CD8-positive, alpha-beta memory T cell (primary cell): ENCODE measurements at places on chromosomes 2 and 18. TPM values are rescaled to one million over a fixed set of nuclear protein-coding genes. Genes with fewer than 3 reads are reported as not detected.

STAT4 gene
- total RNA-seq: 53.0 TPM

MYO3B gene
- 0.18 TPM for total RNA-seq

ARHGAP28 gene
- not detected for total RNA-seq

NDC80 gene
- 41.6 TPM for total RNA-seq

D2HGDH gene
- total RNA-seq: 22.9 TPM

FAM237A gene
- not detected for total RNA-seq

BUB1 gene
- total RNA-seq: 49.5 TPM

B3GNT7 gene
- total RNA-seq: 0.13 TPM

- no peaks in the 10 kb centered on the region for H3K36me3 ChIP-seq
- no peaks in the 10 kb centered on the region for H3K4me1 ChIP-seq
- H3K27ac ChIP-seq: no peak overlapping the region
- H3K27me3 ChIP-seq: no peaks in the 10 kb centered on the region
- no peak for DNase-seq
Measured at GRCh38 chr2:205484764-205485163, 197.5 kb upstream of the NRP2 start.

- H3K4me3 ChIP-seq: no peak overlapping the region
- no peak for DNase-seq
- H3K27me3 ChIP-seq: no peaks in the 10 kb centered on the region
Measured at GRCh38 chr2:30298302-30298701, 67.0 kb downstream of the LBH start.

DNA sequence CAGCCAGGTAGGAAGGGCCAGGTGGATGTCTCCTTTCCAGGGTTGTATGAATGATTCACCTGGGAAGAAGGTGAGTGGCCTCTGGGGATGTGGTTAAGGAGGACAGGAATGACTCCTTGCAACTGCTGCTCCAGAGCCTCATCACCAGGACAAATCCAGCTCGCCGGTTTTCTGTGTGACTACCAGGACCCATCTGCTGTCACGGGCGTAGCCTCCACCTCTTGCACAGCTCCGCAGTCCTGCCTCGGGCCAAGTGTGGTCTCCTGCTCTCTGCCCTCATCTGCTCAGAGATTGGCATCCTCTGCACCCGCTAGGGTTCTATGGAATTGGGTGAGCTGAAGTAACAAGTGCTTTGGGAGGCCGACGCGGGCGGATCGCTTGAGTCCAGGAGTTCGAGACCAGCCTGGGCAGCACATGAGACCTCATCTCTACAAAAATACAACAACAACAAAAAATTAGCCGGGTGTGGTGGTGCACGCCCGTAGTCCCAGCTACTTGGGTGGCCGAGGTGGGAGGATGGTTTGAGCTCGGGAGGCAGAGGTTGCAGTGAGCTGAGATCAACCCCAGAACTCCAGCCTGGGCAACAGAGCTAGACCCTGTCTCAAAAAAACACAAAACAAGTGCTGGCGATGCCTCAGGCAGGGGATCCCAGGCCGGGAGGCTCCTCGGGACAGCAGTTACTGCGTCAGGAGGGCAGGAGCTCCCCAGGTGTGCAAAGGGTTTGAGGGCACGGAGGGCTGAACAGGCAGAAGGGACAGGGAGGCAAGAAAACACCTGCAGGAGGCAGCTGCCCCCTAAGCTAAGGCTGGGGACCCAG is 831 bp upstream of the D2HGDH start:
- peaks cover 9% of the 10 kb centered on the region for H3K4me1 ChIP-seq
- H3K27me3 ChIP-seq: no peaks in the 10 kb centered on the region
- no peak for DNase-seq

GRCh38 chr2:105571445-105571987 is 172.7 kb upstream of the FHL2 start:
- no peaks in the 10 kb centered on the region for H3K36me3 ChIP-seq
- no peaks in the 10 kb centered on the region for H3K27me3 ChIP-seq
- peaks cover 3% of the 10 kb centered on the region for H3K4me1 ChIP-seq

DNA sequence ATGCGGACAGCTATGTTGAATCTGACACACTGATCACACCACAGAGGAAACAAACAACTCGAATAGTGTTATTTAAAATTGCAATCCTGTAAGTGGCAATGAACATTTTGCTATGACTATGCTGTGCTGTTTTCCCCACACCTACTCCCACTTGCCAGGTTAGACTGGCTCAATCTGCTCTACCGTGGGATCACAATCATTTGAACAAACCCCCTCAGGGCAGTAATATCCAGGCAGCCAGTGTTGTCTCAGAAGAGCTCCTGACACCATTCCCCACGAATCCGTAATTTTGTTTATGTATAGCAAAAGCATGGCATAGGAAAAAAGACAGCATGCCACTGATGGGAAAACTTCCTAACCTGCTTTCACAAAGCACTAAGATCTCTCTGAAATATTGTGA is 284.3 kb downstream of the ERBB4 start:
- DNase-seq: no peak
- no peak overlapping the region for H3K27ac ChIP-seq
- no peaks in the 10 kb centered on the region for H3K36me3 ChIP-seq
- no peaks in the 10 kb centered on the region for H3K27me3 ChIP-seq
- no peak overlapping the region for H3K4me3 ChIP-seq
- no peaks in the 10 kb centered on the region for H3K4me1 ChIP-seq

GRCh38 chr2:156574112-156574511 is 137.9 kb downstream of the GPD2 start:
- DNase-seq: no peak
- H3K27ac ChIP-seq: no peak overlapping the region
- no peak overlapping the region for H3K4me3 ChIP-seq
- no peaks in the 10 kb centered on the region for H3K4me1 ChIP-seq

DNA sequence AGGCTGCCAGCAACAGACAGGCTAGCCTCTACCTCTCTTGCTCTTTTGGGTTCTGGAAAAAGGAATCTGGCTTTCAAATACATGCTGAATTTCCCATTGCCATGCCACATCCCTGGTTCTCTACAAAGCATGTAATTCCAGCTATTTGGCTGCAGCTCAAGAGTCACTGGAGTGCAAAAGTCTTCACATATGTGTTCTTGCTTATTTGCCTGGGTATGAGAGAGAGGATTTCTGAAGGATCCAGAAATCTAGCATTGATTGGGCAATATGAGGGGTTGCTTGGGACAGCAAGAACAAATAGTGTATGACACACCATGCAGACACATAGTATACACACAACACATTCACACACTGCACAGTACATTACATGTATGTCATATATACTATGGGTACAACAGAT is 30.7 kb upstream of the LGALSL start:
- H3K27ac ChIP-seq: no peak overlapping the region
- H3K36me3 ChIP-seq: no peaks in the 10 kb centered on the region
- no peak overlapping the region for H3K4me3 ChIP-seq
- DNase-seq: no peak
- no peaks in the 10 kb centered on the region for H3K27me3 ChIP-seq

DNA sequence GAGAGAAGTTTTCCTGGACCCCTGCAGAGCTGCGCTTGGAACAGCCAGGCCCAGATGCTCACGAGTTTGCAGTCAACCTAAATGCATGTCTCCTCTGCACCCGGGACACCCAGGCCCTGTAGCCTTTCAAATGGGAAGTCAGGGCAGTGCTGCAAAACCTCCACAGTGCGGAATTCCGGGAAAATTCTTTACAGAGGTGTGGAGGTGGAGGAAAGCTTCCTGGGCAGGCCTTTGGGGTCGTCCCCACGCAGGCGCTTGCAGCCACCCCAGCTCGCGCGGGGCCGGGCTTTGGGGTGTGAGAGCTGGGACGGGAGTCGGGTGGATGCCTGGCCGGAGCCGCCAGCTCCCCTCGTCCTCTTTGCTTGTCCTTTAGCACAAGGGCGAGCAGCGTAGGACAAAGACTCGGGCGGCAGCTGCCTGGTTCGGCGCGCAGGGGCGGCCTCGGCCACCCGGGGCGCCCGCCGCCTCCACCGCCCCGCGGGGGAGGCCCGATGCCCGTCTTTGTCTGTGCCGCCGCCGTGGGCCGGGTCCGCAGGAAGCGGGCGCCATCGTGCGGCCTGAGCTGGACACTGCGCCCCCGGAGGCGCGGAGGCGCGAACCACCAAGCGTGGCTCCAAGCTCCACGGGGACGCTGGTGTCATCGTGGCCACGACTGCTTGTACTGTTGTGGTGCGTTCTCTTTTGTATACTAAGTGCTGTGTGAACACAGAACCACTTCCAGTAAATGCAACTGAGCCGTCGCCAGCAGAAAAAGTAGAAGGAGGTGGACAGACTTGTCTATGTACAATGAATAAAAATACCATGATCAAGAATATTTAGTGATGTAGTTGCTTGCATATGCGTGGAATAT is 28.2 kb upstream of the BCL11A start:
- no peaks in the 10 kb centered on the region for H3K36me3 ChIP-seq
- H3K27me3 ChIP-seq: peaks cover 14% of the 10 kb centered on the region
- H3K4me3 ChIP-seq: no peak overlapping the region
- no peaks in the 10 kb centered on the region for H3K4me1 ChIP-seq
- DNase-seq: peak; percentile 57

GRCh38 chr2:158134055-158134454 is 32.4 kb downstream of the UPP2 start:
- H3K4me1 ChIP-seq: no peaks in the 10 kb centered on the region
- H3K27ac ChIP-seq: no peak overlapping the region
- DNase-seq: no peak
- H3K36me3 ChIP-seq: no peaks in the 10 kb centered on the region
- no peak overlapping the region for H3K4me3 ChIP-seq
- H3K27me3 ChIP-seq: no peaks in the 10 kb centered on the region

DNA sequence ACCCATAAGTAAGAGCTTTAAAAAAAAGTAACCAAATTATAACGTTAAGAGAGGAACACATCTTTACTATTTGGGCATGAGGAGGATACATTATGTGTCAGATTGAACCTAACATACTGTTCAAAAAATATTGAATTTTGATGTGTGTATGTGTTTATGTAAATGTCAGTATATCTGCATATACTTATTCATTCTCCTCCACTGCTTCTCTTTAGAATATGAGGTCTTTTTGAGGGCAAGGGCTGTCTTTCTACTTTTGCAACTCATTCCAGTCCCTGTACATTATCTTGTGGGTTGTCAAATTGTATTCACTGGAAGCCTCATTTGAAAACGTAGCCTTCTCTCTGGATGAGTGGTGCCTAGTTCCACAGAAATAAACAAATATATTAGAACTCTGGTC is 509.4 kb upstream of the HNMT start:
- no peaks in the 10 kb centered on the region for H3K36me3 ChIP-seq
- no peak overlapping the region for H3K27ac ChIP-seq
- no peak for DNase-seq
- no peaks in the 10 kb centered on the region for H3K4me1 ChIP-seq

DNA sequence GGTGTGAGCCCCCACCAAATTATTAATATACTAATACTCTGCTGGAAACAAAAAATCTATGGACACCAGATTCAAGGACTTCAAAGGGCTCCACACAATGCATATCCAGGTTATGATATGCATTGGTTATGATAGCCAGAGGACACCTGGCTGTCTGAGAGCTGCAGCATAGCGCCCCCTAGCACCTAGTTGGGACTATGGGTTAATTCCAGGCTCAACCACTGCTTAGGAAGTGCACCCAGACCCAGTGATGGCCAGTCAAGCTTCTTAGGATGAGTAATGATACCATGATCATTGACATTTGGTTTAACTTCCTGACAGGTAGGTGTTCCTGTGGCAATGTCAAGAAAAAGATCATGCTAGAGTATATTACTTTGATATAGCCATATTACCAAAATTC is 3.8 kb upstream of the FRZB start:
- DNase-seq: no peak
- H3K4me3 ChIP-seq: no peak overlapping the region
- peaks cover 20% of the 10 kb centered on the region for H3K27me3 ChIP-seq
- no peaks in the 10 kb centered on the region for H3K36me3 ChIP-seq
- no peaks in the 10 kb centered on the region for H3K4me1 ChIP-seq

GRCh38 chr2:135299658-135300244 is 231.3 kb downstream of the ZRANB3 start:
- H3K27me3 ChIP-seq: no peaks in the 10 kb centered on the region
- DNase-seq: no peak
- H3K4me3 ChIP-seq: no peak overlapping the region
- no peak overlapping the region for H3K27ac ChIP-seq
- H3K36me3 ChIP-seq: no peaks in the 10 kb centered on the region
- no peaks in the 10 kb centered on the region for H3K4me1 ChIP-seq

GRCh38 chr2:186894478-186894877 is 45.5 kb upstream of the ZSWIM2 start:
- H3K4me1 ChIP-seq: no peaks in the 10 kb centered on the region
- no peak overlapping the region for H3K27ac ChIP-seq
- no peaks in the 10 kb centered on the region for H3K36me3 ChIP-seq

GRCh38 chr2:141331127-141331526 is 799.7 kb downstream of the LRP1B start:
- DNase-seq: no peak
- no peaks in the 10 kb centered on the region for H3K36me3 ChIP-seq
- H3K27ac ChIP-seq: no peak overlapping the region
- no peaks in the 10 kb centered on the region for H3K4me1 ChIP-seq

DNA sequence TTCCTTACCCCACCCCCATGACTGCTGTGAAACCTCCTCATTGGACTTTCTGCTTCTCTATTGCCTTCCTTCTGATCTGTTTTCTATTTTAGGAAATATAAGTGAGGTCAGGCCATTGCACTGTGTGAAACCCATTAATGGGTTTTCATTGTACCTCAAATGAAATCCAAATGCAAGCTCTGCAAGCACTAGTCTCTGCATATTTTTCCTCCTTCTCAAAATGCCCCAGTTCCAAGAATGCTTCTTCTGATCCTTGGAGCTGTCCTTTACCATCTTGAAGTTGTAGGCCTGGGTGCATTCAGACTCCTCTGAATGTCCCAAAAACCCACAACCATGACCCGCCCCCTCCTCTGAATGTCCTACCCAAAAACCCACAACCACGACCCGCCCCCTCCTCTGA is 8.2 kb downstream of the IL1A start:
- no peaks in the 10 kb centered on the region for H3K36me3 ChIP-seq
- DNase-seq: no peak
- peaks cover 8% of the 10 kb centered on the region for H3K4me1 ChIP-seq
- no peaks in the 10 kb centered on the region for H3K27me3 ChIP-seq
- no peak overlapping the region for H3K4me3 ChIP-seq

DNA sequence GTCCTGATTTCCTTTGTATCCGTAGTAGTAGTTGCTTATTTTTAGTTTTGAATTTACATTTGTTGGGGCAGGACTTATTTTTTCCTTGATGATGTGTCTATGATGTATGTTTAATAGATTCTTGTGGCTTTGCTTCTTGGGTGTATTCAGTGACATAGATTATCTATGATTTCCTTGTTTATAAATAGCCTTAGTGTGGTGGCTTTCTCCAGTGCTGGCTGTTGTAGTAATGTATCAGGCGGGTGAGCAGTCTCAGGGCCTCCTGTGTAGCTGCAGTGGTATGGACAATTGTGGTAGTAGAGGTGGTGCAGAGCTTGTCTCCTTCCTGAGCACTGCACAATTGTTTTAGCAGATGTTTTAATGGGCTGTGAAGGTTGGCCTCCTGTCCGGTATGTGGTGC is 60.5 kb downstream of the SMCHD1 start:
- no peak overlapping the region for H3K4me3 ChIP-seq
- H3K27ac ChIP-seq: no peak overlapping the region
- no peak for DNase-seq
- H3K36me3 ChIP-seq: peaks cover 47% of the 10 kb centered on the region
- no peaks in the 10 kb centered on the region for H3K27me3 ChIP-seq
